Inflammatory macrophage treated with lipopolysaccharide for 1 hour (primary cell): ENCODE measurements at places on chromosomes 2 and 18.
A peak's percentile ranks its signal among the peaks of the same experiment; 100 is the strongest.

- DNase-seq = no peak
Measured at GRCh38 chr2:178404368-178404767, 46.6 kb downstream of the PRKRA start.

DNA sequence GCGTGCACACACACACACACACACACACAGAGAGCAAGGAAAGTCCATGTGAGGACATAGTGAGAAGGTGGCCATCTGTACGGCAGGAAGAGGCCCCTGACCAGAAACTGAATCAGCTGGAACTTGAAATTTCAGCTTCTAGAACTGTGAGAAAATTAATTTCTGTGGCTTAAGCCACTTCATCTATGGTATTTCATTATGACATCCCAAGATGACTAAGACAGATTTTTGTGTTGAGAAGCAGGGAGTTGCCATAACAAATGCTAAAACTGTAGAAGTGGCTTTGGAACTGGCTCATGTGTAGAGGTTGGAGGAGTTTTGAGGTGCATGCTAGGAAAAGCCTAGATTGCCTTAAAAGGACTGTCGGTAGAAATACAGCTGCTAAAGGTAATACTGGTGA, 63.4 kb upstream of the ZBTB7C start:
- DNase-seq = no peak

GRCh38 chr18:59469463-59470180, 110.6 kb upstream of the LMAN1 start:
- no peak for DNase-seq

DNA sequence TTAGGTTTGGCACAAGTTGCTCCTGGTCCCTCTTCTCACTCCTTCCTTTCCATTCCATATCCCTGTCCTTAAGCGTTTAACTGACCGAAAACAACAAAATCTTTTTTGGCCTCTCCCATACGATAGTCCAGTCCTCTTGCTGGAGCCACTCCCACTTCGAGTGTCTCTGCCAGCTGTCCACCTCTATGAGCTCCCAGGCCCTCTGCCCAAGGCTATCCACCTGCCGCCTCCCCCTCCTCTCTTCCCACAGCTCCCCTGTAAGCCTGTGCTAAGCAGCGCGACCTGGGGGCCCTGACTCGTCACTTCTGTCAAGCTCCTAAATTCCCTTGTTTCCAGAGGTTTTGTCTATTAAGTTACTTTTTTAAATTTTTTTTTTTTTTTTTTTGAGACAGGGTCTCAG, 47.0 kb upstream of the FOSL2 start:
- no peak for DNase-seq

DNA sequence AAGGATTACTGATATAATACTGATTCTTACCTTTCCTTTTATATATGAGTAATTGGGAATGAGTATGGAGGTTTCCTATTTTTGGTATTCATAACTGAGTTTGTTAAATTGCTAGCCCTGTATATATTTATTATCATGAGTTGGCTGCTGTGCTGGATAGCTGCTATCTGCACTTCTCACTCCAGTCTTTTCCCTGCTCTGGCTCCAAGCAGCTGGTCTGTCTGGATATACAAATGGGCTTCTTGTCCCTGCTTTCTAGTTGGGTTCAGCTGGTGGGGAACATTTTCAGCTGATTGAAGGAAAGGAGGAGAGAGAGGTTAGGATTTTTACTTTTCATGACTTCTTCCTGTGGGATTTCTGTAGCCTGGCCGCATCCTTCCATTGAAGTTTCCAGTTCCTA, 41.2 kb downstream of the AGFG1 start:
- no peak for DNase-seq

DNA sequence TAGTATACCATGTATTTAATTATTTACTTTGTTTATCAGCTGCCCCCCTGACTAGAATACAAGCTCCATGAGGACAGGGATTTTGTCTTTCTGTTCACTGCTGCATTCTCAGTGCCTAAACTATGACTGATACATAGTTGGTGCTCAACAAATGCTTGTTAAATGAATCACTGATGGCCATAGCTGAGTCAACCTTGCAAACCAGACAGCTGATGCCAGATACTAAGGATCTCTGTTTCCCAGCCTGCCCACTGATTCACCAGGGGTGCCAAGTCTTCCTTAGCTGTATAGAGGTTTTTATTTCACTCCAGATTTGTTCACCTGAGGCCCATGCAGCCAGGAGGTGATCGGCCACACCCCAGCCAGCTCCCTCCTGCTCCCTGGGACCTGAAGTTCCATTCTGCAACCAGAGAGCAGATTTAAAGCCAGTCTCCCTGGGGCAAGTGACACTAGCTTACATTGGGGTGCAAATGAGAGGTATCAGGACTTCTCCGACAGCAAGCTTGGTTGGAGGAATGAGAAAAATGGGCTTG, 92.2 kb downstream of the C1QL2 start:
- DNase-seq = no peak

DNA sequence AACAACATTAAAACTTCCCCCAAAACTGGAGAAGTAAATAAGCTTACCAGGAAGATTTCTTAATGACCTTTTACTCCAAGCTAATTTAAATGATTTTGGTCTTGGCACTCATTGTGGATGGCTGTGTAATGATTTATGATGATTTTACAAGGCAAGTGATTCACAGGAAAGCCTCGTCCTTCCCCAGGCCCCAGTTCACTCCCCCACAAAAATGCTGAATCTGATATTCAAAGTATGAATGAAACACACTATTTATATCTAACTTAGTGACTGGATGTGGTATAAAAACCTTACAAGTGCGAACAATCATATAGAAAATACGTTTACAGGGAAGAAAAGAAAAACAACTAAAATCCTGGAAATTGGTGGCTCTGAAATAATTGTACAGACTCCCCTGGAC, 49.8 kb downstream of the ZNF516 start:
- DNase-seq = no peak

DNA sequence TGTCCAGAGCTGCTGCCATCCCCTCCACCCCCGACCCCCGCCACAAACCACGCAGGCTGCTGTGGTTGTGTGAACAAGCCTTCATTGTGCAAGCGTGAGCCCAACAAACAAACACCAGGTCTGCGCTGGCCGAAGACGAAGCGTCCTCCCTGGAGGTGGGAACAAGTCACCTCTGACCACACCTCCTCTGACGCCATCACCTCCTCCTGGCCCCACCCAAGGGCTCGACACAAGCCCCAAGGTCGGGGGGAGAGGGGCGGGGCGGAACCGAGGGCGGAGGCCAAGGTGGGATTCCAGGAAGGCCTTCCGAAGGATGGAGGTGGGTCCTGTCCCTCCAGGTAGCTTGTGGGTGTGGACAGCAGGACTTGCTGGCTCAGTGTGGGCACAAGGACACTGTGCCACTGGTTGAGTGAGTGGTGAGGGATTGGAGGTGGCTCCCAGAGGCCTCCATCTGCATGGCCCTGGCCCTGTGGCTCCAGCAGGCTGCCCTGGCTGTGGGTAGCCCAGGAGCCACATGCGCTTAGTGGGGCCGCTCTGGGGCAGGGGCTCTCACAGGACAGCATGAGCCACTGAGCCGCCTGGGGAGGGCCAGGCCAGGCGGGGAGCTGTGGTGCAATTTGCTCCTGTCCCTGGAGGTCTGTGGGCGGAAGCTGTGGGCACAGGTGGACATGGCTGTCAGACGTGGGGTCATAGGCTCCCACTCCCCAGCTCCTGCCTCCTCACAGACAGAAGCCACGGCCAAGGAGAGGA, 7.4 kb upstream of the GPR17 start:
- no peak for DNase-seq

DNA sequence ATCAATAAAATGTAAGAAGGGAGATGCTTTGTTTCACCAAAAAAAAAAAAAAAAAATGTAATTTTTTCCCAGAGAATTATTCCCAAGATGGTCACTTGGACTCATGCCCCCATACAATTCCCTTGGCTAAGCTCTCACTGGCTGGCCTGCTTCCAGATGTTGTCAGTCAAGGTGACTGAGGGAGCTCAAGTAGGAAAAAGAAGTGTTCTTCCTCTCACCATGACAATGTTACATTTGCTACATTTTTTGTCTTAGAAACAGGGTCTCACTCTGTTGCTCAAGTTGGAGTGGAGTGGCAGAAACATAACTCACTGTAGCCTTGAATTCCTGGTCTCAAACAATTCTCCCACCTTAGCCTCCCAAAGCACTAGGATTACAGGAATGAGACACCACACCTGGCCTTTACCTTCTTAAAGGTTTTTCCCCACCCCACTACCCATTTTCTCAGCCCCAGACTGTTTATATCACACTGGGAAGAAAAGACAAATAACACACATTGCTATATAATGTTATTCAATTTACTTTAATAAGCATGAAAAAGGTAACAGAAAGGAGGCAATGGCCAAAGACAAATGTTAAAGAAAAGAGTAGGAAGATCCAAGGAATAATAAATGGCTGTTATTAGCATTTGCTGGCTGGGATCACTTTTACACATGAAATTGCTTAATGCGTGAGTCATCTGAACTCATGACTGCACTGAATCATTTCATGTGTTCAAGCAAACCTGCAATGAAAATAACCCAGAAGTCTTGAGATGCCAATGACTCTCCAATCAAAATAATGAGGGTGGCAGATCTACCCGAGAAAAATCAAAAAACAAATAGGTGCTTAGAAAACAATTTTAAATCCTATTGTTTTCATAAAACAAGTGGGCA, 45.2 kb downstream of the ACVR1 start:
- peak; percentile 93 for DNase-seq

GRCh38 chr2:98935777-98936352, at the start of gene CRACDL:
Gene CRACDL, minus strand, starts transcription at chr2:98936225. Its CDS starts 89,425 bp downstream, at chr2:98846800.
- DNase-seq = peak; percentile 9

GRCh38 chr2:128714851-128715312, 396.2 kb upstream of the HS6ST1 start:
- no peak for DNase-seq

- DNase-seq = no peak
Measured at GRCh38 chr18:63058521-63058920, 261.0 kb downstream of the BCL2 start.

GRCh38 chr2:3127710-3128109, 249.9 kb downstream of the EIPR1 start:
- no peak for DNase-seq

GRCh38 chr18:74290794-74291471, 830 bp downstream of the CYB5A start:
- DNase-seq = no peak

- DNase-seq = no peak
Measured at GRCh38 chr2:66547887-66548286, 113.0 kb downstream of the MEIS1 start.

DNA sequence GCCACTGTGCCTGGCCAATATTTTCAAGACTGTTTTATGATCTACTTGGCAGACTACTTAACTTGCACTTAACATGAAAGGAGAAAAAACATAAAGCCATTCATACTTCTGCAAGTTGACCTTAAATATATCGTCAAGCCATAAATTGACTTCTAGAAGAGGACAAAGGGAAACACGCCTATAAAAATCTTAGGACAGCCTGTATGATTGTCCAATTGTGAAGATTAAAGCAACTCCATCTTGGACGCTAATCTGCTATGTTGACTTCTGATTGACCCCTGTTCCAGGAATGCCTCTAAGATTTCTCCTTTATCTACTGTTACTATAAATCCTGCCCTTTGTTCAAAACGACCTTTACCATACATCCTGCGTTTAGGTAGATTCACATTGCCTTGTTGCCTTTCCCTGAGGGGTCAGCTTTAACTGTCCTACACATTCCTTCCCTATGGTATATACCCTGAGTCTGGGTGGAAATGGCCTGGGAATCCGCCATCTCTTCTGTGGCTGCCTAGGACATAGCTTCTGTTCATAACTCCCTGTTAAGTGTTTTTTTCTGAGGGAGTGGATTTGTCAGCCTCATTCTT, 40.2 kb upstream of the SLC35F5 start:
- DNase-seq = no peak

GRCh38 chr18:45844938-45845337, 19.5 kb downstream of the SIGLEC15 start:
- no peak for DNase-seq

DNA sequence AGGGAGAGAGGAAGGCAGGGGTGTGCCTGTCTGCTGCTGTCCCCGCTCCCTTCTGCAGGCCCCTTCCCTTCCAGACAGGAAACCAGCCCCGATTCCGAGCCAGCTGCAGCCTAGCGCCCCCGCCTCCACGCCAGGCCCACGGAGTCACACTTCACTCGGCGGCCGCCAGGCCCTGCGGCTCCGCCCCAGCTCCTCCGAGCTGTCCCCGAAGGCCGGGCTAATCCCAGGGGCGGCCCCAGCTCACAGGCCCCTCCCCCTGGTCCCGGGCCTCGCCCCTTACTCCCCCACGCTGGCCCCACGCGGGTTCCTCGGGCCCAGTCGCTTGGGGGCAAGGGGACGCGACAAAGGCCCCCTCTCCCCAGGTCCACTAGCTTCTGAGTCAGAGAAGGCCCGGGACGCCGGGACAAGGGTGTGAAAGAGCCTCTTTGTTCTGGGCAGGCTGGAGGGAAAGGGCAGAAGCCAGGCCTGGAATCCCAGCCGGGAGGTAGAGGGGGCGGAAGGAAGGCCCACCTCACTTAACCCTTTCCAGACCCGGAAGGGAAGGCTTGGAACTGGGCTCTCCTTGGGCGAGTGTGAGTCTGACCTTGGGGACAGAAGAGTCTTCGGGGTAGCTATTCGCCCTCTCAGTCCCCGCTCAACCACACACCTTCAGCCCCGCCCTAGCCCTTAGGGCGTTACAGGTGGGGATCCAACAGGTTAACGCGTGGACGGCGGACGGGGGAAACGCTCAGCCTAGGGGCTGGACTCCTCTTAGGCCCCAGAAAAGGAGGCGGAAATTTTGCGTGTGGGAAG, 1.2 kb downstream of the RTKN start:
- DNase-seq = peak; percentile 51

DNA sequence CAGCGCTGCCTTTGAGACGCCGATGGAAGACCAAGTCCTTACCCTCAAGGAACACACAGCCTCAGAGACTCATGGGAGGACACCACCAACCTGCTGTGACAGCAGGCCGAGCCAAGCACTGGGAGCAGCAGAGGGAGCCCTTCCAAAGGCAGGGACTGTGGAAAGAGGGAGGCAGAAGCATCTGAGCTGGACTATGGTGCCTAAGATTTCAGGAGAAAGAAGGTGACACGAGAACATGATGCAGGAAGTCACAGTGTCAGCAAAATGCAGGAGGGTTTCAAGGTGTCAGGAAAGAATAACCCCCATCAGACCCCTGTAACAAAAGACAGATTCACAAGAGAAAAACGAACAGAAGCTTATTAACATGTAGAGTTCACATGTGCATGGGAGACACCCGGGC, 24.2 kb upstream of the COX7A2L start:
- no peak for DNase-seq

GRCh38 chr2:176533505-176534193, 264.4 kb downstream of the MTX2 start:
- DNase-seq = no peak

GRCh38 chr2:188176620-188177019, 115.1 kb upstream of the GULP1 start:
- no peak for DNase-seq

- DNase-seq = no peak
Measured at GRCh38 chr18:70998490-70998889, 709.6 kb downstream of the SOCS6 start.

GRCh38 chr18:3495691-3496430, 45.9 kb downstream of the TGIF1 start:
- no peak for DNase-seq
